ENCODE measurements at places on chromosomes 7 and 10.

DNA sequence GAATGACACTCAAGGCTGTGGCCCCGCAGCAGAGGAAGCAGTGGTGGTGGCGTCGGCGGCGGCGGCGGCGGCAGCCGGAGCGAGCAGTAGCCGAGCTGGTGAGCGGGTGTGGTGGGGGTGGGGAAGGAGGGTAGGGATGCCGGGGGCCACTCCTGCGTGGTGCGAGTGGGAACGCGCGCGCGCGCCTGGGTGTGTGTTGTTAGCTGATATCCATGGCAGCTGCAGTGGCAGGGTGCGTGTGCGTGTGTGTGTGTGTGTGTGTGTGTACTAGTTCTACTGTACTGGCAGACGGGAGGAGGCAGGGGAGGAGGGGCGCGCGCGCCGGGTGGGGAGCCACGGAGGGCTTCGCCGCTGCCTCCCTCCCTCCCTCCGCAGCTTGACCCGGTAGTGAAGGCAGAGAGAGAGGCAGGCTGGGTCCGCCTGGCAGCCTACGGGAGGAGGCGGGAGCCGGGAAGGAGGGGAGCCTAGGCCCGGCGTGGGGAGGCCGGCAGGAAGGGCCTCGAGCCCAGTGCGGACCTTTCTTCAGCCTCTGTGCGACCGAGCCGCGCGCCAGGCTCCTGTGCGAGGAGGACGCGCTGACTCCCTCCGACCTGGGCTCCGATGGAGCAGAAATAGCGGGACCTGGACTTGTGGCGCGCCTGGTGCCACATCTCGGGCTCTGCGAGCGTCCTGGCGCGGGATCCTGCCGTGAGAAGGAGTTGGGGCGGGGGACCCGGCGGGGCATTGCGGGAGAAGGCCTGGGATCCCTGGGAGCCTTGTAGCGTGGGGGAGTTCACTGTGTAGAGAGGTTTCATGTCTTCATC, at the start of gene MAGI2:
TSS of gene MAGI2 (minus strand) at position 110 of the 803 bp plus-strand sequence. CDS start 347 bp downstream, outside the sequence.
- DNase-seq, result peak; percentile 60

- DNase-seq, result no peak
Measured at GRCh38 chr7:39002755-39003154, 25.0 kb downstream of the POU6F2 start.

DNA sequence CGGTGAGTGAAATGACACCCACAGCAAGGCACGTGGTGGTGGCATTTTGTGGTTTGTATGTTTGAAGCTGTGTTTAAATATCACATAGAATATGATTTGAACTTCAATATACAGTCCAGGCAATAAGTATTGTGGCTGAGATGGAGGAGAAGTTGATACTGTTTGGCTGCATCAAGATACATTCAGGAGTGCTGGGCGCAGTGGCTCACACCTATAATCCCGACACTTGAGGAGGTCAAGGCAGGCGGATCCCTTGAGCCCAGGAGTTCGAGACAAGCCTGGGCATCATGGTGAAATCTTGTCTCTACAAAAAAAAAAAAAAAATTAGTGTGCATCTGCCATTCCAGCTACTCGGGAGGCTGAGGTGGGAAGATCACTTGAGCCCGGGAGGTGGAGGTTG, 35.2 kb upstream of the NUB1 start:
- DNase-seq, result no peak

GRCh38 chr7:25847336-25848070, 304.5 kb upstream of the NFE2L3 start:
- DNase-seq, result no peak

DNA sequence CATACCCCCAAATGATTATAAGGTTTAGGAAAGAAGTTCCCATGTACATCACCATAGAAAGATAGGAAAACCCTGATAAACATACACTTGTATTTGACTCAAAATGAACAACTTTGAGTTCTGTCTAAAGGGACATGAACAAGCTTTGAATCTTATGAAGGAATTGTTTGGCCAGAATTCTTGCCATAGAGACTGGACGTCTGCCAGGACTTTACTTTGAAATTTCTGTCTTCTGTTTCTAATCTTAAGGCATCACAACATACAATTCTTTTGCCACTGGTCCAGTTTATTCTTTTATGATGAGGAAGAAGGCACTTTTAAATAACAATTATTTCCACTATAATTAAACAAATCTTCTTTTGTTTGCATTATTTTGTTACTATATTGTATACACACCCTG, 26.2 kb upstream of the CYP26C1 start:
- DNase-seq, result no peak

- DNase-seq, result no peak
Measured at GRCh38 chr10:68989317-68989990, 851 bp downstream of the KIFBP start.

- DNase-seq, result no peak
Measured at GRCh38 chr10:96719850-96720421, 378 bp downstream of the PIK3AP1 start.

GRCh38 chr7:155954550-155955366, 142.5 kb upstream of the SHH start:
- DNase-seq, result no peak

GRCh38 chr10:50336140-50336539, 84.8 kb upstream of the ASAH2 start:
- no peak for DNase-seq

DNA sequence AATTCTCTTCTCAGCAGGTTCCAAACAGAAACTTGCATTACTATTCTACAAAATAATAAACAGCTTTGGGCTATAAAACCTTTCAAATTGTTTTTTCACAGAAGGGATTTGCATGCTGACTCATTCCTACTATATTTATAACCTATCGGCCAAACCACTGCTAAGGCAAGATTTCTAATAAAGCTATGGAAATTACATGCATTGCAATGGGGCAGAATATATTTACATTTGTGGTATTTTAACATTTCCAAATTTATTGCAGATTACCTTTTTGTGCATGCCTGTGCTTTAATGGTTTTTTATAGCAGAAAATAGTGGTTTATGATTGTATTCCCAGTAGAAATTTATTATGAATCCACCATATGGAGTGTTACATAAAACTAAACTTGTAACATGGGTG, 69.0 kb upstream of the NPVF start:
- no peak for DNase-seq

DNA sequence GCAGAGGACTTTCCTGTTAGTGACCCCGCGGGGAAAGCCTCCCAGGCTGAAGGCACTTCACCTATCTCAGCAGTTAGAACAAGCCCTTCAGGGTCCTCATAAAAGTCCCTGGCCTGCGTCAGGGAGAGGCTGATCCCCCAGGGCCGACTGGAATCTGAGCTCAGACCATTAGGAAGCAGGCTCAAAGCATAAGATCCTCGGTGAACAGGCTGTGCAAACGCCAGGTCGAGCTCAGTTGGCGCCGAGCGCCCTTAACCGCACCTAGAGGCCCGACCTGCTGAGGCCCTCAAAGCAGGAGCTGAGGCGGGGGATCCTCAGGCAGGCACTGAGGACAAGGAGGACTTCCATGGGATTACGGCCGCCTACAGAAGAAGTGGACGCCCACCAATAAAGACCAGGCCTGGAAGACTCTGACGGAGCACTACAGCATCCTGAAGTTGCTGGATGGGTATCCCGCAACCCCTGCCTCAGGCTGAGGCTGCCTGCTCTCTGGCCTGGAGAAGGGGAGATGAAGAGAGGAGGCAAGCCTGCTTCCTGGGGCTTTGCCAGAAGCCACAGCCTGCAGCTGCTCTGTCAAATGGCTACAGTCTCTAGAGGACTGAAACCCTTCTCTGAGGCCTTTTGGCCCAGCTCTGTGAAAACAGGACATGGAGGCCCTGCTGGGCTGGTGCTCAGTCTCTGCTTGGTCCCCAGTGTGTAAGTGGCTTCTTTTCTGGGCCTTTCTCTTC, 29.9 kb downstream of the LIPJ start:
- no peak for DNase-seq

DNA sequence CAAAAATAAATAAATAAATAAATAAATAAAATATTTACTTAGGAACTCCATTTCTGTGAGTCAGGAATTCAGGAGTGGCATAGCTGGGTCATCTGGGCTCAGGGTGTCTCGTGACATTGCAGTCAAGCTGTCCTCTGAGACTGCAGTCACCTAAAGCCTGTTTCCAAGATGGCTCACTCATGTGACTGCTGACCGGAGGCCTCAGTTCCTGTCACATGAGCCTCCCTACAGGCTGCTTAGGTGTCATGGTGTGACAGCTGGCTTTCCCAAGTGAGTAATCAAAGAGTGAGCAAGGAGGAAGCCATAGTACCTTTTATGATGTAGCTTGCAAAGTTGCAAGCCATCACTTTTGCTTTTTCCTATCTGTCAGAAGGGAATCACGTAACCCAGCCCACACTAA, 128.6 kb upstream of the KCTD7 start:
- no peak for DNase-seq

DNA sequence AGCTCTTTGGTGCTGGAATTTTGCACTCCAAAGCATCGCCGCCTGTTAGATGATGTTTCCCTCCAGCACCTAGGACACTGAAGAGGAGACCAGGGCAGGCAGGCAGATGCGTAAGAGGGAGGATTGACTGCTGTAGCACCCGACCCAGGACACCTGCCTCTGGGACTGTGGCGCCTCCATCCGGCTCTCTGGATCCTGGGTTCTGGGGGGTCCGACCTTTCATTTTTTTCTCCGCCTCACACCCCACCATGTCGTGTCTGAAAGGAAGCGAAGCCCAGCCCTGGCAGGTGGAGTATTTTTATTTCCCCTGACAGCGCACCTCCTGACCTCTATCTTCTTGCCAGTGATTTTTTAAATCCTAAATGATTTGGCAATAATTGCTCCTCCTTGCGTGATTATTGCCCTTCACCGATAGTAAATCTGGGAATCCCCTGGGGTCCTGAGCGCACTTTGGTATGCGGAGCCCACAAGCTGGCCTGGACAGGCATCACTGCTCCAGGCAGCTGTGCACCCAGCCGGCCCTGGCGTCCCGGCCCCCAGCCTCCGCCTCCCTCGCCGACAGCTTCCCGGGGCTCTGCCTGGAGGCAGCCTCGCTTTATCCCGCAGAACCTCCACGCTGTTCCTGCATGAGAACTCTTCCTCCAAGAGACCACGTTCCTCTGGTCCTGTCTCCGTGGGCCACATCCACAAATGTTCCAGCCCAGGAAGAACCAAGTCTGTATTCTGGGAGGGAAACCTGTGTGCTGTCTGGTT, 48.4 kb downstream of the LHPP start:
- no peak for DNase-seq

GRCh38 chr10:19974138-19974537, 157.9 kb downstream of the PLXDC2 start:
- DNase-seq, result no peak

GRCh38 chr7:128906001-128906765, 4.3 kb downstream of the KCP start:
- DNase-seq, result no peak

DNA sequence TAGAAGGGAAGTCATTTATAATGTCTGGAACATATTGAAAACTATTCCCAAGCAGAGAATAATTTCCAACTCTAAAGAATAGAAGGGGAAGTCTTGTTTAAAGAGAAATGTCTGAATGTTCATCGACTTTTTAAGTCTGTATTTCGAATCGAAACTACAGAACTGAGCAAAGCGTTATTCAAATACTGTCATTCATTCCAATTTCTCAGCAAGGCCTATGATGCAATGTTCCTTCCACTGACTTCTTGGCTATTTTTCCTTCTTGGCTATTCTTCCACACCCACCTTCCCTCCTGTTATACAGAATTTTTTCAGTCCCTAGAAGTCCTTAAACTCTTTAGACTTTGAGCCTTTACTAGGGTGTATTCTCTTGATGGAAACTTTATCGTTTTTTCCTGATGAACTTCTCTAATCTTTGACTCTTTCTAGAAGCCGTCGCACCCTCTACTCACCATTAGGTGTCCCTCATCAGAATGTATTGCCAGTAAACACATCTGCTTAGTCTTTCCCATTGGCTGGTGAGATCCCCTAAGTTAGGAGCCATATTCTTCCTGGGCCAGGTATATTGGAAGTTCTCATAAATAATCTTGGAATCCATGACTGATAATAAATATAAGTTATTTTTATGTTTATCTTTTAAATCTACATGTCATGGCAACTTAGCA, 235.7 kb upstream of the CCDC6 start:
- DNase-seq, result no peak

- no peak for DNase-seq
Measured at GRCh38 chr7:27082171-27082570, 13.6 kb downstream of the HOXA1 start.

DNA sequence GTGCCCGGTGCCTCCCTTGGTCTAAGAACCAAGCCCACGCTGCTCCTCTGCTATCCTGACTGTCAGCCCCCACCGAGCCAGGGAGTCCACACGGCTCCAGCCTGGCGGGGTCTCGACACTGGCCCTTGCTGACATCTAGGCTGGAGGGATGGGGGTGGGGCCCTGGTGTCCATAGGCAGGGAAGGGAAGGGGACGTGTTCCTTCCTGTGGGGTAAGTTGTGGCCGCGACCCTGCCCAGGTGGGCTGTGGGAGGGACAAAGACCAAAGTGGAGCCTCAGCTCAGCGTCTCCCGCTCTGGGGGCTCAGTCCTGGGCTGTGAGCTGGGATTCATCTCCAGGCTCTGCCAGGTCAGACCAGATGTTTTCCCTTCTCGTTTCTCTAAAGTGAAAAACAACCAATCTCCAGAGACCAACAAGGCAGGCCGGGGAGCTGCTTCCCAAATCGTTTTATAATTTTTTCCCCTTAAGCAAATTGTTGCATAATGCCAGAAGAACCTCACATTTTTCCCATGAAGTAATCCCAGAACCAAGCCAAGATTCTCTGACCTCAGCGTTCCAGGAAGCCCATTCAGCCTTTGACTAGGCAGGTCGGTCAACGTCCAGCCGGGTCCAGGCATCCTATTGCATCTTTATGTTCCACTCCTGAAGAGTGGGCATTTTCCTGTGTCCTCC, 101.2 kb downstream of the RGS10 start:
- no peak for DNase-seq

DNA sequence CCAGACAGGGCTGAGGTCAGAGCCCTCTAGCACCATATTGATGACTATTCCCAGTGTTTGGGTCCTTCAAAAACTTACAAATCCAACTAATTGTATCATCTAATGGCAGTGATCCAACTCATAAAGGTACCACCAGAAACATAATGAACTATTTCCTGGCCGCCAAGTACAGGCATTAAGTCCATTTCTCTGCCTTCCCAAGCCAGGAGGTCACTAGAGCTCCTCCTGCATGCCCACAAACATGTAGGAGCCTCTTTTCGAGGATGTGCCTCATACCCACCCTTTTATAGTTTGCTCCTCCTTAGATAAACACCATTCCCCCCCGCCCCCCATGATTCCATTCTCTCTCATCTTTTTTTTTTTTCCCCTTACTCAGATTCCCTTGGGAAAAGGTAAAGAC, 91.3 kb downstream of the CHN2 start:
- no peak for DNase-seq

GRCh38 chr10:117927332-117927731, 119.4 kb downstream of the RAB11FIP2 start:
- no peak for DNase-seq

DNA sequence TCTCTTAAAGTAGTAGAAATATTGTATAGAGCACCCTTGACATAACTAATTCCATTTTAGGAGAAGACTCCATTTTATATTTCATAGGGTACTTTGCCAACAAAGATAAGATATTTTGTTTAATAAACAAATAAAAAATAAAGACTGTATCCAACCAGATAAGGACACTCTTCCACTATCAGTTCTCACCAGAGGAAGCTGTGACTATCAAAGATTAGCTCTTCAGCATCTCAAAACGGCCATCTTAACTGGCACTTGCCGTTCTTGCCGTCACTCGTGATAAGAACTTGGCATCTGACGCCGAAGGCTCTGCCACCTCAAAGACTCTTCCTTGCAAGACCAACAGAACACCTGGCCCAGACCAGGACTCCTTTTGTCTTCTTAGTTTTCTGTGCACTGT, 26.3 kb upstream of the AKR1B1 start:
- DNase-seq, result no peak

Measured in left renal pelvis (tissue), 4 donors.